ENCODE measurements at places on chromosomes 1 and 21. TPM values are rescaled to one million over a fixed set of nuclear protein-coding genes. Genes with fewer than 3 reads are reported as not detected.

The CYP4A22 gene
- total RNA-seq, result not detected

The S100A13 gene
- total RNA-seq, result 141 TPM

The DIO1 gene
- 0.11 TPM for total RNA-seq

The ELAPOR1 gene
- 4.0 TPM for total RNA-seq

The NBPF10 gene
- 2.4 TPM for total RNA-seq

- DNase-seq, result no peak
These were observed 369.6 kb upstream of the ADGRL4 start for GRCh38 chr1:79376106-79376505.

DNA sequence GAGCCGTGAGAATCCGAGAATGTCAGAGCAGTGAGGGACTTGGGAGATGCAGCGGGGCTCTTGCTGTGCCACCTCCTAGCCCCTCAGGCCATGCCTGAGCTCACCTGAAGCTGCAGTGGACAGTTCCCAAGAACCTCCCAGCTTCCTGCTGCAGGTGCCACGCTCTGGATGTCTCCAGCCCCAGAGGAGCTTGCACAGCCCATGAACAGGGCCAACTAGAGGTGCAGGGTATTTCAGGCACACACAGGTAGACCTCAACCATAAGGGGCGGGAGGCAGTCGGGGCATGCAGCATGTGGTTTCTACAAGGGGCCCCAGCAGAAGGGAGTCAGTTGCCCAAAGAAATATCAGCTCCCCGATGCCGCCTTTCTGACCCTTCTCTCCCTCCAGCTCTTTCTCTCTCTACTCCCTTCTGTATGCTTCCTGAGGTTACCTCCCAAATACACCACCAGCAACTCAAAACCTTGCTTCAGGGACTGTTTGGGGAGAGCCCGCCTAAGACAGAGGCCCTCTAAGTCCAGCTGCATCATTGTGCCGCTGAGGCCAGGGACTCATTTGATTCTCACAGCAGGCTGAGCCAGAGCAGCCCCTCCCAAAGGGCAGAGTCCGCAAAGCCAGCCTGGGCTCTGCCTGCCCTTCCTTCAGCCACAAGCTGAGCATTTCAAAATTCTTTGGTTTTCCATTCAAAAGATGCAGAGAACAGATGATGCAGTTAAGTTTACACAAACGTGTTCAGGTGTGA is 209.8 kb downstream of the MATN1 start:
- DNase-seq, result no peak

DNA sequence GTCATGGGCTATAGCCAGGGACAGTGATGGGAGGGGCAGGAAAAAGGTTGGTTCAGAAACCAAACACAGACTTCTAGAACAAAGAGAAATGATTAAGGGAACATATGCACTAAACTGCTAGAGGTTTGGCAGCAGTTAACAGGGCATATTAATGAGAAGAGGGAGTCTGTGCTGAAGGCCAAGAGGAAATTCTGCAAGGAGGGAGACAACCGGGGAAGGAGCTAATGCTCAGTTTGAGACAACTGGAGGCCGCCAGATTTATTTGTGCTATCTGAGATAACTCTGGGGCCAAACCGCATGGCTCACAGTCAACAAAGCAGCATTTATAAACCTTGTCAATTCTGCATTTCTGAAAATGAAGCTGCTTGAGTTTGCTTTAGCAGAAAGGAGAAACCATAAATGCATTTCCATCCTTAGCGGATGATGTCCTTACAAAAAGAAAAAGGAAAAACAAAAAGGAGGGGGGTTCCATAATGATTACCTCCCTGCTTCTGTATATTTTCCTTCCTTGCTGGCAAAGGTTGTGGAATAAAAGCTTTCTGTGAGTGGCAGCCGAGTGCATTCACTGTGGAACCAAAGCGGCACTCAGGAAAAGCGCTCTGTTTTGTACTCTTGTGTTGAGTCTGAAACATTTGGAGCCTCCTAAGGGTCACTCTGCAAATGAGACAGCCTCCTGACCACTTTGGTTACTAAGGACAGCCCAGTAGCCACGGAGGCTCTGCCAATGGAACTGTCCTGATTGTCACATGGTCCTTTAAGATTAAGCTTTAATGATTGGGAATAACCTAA is 70.3 kb downstream of the SIM2 start:
- no peak for DNase-seq

DNA sequence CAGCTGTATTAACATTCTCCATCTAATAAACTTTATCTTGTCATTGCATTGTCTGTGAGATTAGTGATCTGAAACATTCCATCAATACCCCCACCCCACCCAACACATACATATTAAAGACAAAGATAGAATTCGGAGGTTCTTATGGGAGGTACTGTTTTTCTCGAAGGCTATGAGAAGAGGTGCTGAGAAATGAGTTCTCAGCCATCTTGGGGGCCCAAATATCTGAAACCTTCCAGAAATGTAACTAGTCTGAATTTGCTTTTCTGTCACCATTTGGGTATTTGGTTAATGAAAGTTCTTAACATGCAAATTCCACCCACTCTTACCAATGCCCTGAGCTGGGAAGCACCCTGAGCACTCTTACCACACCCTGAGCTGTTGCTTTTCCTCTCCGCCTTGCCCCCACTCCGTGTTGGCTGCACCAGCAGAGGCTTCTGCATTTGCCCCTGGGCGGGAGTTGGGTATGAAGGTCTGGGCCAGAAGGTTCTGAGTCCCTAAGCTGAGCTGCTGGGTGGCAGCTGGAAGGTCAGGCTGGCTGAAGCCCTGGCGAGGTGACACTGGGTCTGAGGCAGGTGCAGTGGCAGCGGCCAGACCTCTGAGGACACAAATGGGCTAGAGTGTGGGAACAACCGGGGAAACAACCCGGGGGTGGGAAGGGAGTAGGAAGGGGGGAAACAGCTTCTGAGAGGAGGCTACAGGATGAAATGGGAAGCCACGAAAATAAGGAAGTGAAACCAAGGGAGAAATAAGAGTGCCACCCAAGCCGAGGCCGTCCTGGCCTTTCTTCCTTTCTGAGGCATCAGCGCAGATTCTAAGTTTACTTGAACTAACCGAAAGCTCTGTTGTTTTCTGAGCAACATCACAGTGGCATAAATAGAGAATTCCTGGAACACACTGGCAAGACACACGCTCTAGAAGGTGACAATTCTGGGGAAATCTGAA is 26.3 kb upstream of the IER5 start:
- no peak for DNase-seq

- peak; percentile 93 for DNase-seq
These were observed at the start of gene SOX13 for GRCh38 chr1:204072931-204073836. TSS of gene SOX13 (plus strand) at chr1:204073115. CDS start at chr1:204112916, 39,801 bp downstream.

GRCh38 chr1:88595355-88596002 is 88.6 kb upstream of the PKN2 start:
- DNase-seq, result no peak

- no peak for DNase-seq
These were observed 684.2 kb downstream of the LTN1 start for GRCh38 chr21:28308516-28308915.

DNA sequence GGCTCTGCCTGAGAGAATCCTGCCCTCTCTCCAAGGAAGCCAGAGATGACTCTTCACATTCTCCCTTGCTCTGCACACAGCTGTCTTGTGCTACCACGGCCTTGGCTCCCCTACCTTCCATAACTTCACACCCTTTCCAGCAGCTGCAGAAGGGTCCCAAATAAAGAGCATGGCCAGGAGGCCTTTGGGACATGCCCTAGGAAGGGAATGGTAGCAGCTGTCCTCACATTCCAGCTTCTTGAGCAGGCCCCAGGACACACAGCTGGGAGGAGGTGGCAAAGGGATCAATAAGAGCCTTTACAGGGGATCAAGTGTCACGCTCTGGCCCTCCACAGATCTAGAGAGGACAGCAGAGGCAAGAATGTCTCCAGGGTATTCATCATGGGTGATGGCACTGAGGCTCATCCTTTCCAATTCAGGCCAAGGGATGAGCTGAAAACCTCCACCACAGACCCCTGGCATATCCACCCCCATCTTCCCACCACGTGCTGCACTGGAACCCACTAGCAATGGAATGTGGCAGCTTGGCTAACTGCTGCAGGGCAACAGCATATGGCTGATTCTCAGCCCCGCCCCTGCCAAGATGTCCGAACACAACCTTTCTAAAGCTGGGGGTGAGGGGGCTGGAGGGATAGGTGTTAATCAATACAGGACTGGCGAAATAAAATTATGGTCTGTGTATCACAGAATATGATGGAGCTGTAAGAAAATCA is 17.8 kb upstream of the RAB29 start:
- no peak for DNase-seq

GRCh38 chr1:38454236-38454635 is 405.3 kb downstream of the RRAGC start:
- no peak for DNase-seq

DNA sequence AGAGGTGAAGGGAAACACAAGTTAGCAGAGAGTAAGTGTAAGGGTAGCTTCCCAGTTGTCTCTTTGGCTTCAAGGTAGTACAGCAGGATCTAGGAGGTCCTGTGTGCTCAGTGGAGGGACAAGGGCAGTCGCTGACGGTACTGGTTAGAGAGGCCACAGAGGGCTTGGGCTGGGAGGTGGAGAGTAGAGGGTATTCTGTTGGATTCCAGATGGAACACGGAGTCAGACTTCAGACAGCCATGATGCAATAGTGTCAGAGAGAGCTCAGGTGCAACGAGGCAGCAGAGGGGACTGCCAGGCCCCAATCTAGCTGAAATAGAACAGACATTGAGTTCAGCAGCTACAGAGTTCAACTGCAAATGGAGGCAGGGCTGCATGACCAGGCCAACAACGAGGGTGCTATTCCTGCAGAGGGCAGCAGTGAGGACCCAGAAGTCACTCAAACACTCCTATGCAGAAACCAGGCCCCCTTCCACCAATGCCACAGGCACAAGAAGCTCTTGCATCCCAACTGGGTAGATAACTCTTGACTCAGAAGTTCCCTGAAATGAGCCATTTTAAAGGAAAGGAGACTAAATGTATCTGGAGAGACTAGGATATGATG is 325.0 kb upstream of the ESRRG start:
- no peak for DNase-seq

All from spinal cord (tissue), 10 donors.